CD4-positive, alpha-beta T cell treated with Interleukin-1 beta for 1 hour (primary cell): ENCODE measurements at places on chromosomes 1 and 21.

DNA sequence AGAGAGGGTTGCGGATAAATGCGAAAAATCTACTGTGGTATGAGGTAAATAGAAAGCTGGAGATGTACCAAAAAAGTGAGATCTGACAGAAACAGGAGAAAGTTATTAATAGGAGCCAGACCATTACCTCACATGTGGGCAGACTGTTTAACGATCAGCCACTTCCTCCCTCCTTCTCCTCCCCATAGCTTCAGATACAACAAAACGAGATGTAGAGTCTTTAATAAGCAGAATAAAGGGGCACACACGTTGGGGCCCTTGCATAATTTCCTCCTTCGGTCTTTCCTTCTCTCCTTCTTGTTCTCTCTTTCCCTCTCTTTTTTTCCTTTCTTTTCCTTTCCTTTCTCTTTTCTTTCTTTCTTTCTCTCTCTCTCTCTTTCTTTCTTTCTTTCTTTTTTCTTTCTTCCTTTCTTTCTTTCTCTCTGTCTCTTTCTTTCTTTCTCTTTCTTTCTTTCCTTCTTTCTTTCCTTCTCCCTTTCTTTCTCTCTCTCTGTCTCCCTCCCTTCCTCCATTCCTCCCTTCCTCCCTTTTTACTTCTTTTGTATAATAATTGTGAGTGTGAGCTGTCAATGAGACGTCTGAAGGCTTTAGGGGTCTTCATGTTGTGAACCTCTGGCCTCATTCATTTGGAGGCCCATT, 242.1 kb downstream of the GRIK1 start:
- DNase-seq = no peak

DNA sequence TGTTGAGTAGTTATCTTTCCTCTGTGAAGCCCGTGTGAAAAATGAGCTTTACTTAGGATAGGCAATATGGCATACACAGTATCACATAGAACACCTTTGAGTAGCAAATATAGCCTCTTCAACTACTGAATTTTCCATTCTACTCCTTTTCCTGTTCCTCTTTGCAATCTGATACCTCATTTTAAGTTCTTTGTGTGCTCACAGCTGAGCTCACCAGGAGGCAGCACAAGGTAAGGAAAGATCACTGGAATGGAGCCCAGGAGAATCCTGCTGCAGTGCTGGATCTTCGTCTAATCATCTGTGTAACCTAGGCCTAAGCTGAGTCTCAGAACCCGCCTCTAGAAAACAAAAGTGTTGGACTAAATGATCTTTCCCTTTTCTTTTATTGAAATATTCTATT, 171.0 kb downstream of the LRRC40 start:
- no peak for DNase-seq

GRCh38 chr1:233675893-233676292, 62.0 kb downstream of the KCNK1 start:
- DNase-seq = no peak

GRCh38 chr1:89271341-89272015, 1.2 kb downstream of the GBP5 start:
- no peak for DNase-seq

- no peak for DNase-seq
These were observed 1.5 kb upstream of the CNN3 start for GRCh38 chr1:94928293-94928939.

GRCh38 chr21:38544661-38545060, 46.4 kb upstream of the ERG start:
- DNase-seq = no peak

DNA sequence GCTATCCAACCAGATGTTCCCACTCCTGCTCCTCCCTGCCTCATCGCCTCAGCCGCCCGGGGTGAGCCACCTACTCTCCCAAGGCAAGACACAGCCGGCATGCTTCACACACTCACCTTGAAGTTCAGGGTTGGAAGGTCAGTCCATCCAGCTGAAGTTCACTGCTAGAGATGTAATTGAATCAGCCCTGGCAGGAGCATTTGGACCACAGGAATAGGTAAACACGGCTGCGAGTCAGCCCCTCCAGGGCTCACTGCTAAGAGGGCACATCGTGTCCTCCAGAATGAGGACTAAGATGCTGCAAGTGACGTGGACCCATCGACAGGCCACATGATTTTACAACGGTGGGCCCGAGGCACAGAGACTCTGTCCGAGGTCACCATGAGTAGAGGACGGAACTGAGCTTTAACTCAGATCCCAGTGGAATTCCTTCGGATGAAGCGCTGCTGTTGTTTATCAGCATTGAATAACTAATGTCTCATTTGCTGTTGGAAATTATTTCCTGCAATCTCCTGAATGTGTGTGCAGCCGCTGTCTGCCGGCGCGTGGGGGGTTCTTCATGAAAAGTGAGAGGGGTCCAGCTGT, 41.9 kb downstream of the RSPH1 start:
- no peak for DNase-seq

DNA sequence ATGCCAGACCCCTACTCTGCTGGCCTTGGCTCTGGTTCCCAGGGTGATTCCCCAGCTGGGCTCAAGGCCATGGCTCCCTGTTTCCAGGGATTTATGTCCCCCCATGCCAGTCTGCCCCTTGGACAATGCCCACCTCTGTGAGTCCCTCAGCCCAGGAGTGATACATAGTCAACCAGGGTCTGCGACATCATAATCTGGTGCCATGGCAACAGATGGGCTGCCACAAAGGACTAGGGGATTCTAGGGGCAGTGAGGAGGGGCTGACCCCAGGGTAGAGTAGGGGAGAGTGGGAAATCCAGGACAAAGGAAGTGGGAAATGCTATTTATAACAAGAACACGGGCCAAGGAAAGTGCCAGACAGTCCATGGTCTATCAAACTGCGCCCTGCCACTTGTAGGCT, 33.8 kb downstream of the LRP8 start:
- no peak for DNase-seq

DNA sequence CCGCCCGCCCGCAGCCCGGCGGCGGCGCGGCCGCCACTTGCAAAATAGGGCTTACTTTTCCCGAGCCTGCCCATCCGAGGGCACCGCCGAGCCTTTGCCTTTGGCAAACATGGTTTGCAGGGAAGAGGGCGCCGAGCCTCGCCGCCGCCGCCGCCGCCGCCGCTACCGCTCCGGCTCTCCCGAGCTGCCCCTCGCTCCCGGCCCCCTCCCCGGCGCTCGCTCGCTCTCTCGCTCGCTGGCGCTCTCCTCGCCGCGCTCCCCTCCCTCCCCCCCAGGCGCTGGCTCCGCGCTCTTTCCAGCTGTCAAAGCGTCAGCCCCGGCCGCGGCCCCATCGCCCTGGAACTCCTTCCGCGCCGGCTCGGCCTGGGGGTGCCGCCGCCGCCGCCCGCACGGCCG, 298 bp downstream of the SSBP3 start:
- no peak for DNase-seq

DNA sequence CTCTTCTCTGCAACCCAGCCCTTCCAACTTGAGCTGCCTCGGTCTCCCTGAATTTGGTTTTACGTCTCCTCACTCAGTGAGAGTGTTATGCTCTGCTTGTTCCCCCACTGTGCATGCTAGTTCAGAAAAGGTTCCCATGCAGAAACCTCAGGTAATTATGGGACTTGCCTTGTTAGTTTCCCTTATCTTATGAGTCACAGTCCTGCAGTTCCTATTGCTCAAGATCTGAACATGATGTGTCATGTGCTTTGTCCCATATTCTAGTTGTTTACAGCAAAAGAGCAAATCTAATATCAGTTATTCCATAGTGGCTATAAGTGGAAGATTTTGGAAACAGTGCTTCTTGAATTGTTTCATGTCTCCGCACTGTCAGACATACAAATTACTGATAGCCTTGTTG, 74.4 kb downstream of the DUSP10 start:
- no peak for DNase-seq

DNA sequence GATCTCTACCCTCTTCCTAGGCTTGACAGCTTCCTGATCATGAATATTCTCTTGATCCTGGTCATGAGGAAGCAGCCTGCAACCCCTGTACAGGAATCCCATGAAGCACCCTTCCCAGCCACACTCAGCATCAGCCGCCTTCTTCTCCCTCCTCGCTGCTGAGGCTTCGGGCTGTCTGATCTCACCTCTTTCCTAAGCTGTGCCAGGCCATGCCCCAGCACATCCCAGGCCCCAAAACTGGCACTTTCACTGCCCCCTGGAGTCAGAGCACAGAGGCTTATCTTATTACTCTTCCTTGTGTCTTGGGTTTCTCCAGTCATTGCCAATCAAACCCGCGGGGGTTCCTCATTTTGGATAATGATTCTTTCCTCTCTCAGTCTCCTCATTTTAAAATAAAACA, 259.5 kb downstream of the RGS7 start:
- DNase-seq = no peak
